Lower leg skin (tissue), 4 donors: ENCODE measurements at places on chromosomes 7 and 10.

GRCh38 chr7:19775578-19775977, 2.2 kb upstream of the TMEM196 start:
- DNase-seq = no peak

GRCh38 chr10:14009371-14010100, 321.2 kb downstream of the FRMD4A start:
- no peak for DNase-seq

GRCh38 chr10:59087486-59087885, 89.0 kb upstream of the PHYHIPL start:
- DNase-seq = no peak

DNA sequence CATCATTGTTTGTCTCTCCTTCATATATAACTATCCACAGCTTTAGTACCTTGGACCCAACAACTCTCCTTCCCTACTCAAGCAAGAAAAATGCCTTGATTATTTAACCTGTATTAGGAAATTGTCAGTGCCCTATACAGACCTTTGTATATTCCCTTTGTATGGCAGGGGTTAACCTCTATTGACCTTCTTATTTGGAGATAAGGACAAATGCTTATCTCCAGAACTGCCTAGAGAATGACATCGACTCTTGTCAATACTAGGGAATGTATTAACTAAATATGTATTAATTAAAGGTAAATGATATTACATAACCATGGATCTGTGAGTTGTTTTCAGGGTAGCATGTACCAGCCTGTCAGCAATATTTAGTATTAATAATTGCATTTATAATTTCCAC, 10.4 kb upstream of the AKR1D1 start:
- no peak for DNase-seq

DNA sequence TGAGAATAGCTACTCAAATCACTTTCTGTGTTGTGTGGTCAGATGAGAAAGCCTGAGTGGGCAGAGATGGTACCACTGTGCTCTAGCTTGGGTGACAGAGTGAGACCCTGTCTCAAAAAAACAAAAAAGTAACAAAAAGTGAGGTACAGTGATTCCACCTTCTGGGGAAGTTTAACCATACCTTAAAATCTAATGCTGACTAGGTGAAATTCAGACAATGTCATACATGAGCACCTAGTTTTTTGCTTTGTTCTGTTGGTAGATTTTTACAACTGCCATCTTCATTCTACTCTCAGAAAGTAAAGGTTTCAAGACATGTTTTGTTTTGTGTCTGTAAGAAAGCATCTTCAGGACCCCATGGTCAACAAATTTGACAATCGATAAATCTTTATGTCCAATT, 144.2 kb downstream of the ARHGAP21 start:
- no peak for DNase-seq

DNA sequence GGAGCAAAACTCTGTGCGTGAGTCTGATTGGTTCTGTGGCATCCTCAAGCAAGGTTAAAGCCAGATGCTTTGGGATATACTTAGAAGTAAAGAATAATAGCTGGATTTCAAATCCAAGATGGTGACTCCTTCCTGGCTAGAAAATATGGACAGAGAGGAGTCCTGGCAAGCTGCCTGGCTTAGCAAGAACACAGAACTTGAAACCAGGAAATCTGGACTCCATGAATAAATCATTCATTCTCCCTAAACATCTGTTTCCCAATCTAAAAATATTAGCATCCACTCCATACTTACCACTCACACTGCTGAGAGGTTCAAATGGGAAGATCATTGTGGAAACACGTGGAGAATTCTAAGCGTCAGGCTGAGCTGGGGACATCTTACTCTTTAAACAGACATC, 1074.1 kb upstream of the AUTS2 start:
- no peak for DNase-seq

DNA sequence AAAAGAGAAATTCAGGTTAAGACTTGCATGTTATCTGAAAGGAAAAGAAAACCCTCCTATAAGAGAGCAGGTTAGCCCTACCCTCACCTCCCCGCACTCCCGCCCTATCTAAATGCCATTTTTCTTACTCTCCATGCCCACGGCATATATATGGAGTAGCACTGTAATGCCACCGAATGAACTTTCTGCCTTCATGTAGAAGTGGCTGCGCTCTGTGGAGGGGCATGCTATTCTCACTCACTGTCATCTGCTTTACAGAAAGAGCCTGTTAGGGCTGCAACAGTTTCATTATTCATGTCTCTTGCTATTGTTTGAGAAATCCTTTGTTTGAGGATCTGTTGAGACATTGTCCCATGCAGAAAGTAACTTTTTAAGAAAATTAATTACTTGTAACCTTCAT, 1190.6 kb downstream of the SORCS1 start:
- DNase-seq = no peak

DNA sequence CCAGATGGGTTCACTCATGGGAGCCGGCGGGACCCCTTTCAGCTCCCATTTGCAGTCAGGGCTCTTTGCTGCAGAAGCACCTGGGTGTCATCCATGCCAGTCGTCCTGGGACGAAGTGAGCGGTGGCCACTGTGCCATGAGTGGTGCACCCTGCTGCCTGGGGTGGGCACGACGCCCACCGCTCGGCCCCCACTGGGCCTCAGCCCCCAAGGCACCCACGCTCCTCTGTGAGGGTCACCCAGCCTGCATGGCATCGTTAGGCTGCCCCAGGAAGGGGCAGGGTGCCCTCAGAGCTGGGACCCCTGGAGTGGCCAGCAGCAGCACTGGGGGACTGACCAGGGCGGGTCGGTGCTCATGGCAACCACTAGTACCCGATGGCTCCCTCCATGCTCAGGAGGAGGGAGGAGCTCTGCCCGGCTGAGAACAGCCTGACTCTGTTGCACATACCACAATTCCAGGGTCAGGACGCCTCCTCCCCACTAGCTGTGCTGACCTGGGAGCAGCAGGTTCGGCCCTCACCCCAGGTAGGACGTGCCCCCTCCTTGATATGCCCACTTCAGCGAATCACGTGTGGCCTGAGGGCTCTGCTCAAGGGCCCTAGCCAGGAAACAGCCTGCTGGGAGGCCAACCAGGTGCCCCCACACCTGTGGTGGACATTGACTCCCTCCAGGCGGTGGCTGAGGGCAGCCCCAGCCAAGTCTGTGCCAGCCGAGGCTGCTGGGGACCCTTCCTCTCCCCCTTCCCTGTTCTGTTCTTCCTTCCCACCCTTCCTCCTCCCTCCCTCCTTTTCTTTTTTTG, 28.5 kb upstream of the CFAP46 start:
- DNase-seq = no peak
